ENCODE measurements at places on chromosomes 12 and 14.

DNA sequence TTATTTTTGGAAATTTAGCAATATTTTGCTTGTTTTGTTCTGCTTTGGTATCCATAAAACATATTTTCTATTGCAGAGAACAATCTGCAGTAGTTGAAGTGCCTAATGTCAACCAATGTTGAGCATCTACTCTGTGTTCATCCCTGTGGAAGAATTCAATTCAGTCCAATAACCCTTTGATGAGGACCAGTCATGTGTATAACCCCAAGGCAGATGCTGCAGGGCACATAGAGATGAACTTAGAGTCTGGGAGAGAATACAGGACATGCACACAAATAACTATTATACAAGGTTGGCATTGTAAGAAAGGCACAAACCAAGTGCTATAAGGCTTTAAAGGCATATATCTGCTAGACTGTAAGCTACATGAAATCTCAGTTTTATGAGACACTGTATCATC lies 304.7 kb downstream of the LRIG3 start:
- no peak for DNase-seq

GRCh38 chr12:96828169-96828789 lies 78.8 kb upstream of the NEDD1 start:
- DNase-seq = no peak

- peak; percentile 61 for DNase-seq
Measured at GRCh38 chr12:68611094-68611805, 551 bp downstream of the RAP1B start.

DNA sequence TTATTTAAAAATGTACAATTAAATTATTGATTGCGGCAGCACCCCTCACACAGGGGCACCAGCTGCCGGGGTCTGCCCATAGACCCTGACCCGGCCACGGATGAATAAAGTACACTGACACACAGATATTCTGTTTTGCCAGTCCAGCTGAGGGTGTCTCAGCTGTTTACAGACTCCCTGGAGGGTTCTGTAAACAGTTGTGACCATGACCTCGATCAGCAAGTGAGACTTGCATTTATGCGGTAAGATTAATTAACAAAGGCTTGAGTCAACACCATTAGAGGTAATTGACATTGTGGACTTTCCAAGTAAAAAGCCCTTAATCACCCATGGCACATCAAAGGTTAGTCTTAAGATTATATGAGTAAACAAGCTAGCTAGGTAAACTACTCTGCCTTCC lies 94.3 kb downstream of the FUT8 start:
- no peak for DNase-seq

DNA sequence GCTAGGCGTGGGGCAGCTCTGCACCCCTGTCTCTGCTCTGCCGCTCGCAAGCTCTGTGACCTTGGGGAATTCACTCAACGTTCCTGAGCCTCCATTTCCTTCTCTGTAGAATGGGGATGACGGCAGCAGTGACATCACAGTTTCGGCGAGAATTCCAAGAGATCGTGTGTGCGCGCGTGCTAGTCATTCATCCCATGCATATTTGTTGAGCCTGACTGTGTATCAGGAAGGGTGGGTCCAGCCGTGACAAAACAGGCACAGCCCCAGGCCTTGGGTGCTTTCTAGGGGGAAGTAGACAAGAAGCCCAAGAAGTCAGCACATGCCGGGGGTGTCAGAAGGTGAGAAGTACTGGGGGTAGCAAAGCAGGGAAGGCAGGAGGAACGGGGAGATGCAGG lies 145.6 kb upstream of the NCOR2 start:
- peak; percentile 31 for DNase-seq

DNA sequence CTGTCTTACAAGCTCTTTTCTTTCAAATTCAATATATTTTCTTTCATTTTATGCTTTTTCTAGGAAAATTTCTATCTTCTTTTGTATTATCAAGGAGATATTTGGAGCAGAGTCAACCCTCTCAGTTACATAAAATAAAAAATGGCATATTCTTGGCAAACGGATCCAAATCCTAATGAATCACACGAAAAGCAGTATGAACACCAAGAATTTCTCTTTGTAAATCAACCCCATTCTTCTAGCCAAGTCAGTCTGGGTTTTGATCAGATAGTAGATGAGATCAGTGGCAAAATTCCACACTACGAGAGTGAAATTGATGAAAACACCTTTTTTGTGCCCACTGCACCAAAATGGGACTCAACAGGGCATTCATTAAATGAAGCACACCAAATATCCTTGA lies 20.6 kb downstream of the PIK3C2G start:
- DNase-seq = no peak

GRCh38 chr12:72264548-72265175 lies 7.5 kb upstream of the TRHDE start:
- peak; percentile 35 for DNase-seq

- no peak for DNase-seq
Measured at GRCh38 chr12:105229371-105229770, 6.6 kb downstream of the APPL2 start.

DNA sequence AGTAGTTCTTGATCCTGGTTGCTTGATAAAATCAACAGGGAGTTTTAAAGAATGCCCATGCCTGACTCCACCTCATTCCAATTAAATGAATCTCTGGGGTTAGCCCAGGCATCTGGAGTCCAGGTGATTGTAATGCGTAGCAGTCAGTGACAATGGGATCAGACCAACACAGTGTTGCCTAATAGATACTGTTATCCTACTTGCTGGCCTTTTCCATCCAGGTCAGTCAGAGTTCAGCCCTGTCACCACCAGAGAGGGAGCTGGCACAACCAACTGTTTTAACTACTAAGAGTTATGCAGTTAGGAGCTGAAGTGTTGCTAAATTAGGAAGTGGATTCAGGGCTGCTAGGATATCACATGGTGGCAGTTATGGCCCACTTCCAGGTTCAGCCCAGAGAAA lies 107.1 kb downstream of the GPR135 start:
- peak; percentile 86 for DNase-seq

- DNase-seq = no peak
Measured at GRCh38 chr12:130873825-130874224, 2.0 kb downstream of the RAN start.

DNA sequence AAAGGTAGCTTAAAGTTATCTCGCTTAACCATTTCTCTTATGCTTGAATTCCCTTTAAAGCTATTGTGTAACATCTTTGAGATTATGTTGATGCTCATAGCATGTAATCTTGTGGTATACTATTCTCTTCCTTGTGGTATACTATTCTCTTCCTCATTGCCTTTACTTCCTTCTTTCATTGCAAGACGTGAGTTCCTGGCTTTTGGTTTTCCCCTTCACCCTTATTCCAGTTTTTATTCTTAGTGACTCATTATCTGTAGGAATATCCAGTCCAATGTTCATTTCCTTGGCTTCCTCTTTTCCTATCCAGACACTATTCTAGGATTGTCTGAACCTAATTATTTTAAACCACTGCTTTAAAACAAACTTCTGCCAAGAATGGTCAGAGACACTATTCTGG lies 564.0 kb downstream of the CCER1 start:
- DNase-seq = no peak

- peak; percentile 88 for DNase-seq
Measured at GRCh38 chr12:27193106-27193505, 51.0 kb upstream of the STK38L start.

GRCh38 chr14:102760496-102761193 lies 16.6 kb upstream of the TRAF3 start:
- no peak for DNase-seq

DNA sequence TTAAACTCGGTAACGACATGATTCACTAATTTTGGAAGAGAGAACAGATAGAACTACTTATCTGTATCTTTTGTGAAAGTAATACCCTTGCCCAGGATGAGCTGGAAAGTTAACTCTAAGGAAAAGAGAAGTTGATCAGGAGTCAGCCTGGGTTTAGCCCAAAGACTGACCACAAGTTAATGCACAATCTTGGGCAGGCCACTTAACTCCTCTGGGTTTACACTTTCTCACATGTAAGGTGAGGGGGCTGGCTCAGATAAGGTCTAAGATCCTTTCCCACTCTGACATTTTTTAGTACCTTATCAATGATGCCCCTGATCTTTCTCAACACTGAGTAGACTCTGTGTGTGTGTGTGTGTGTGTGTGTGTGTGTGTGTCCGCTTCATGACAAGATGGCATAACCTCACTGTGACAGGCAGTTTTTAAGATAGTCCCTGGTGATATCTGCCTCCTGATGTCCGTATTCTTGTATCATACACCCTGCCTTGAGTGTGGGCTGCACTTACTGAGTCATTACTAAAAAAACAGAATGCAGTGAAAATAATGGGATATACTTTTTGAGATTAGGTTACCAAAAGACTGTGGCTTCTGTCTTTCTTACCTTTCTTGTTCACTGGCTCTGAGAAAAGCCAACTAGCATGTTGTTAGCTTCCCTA lies 56.2 kb upstream of the CCDC198 start:
- DNase-seq = no peak

GRCh38 chr14:30751646-30752416 lies 122.5 kb upstream of the COCH start:
- DNase-seq = no peak

GRCh38 chr12:112167718-112168525 lies 42.6 kb downstream of the TRAFD1 start:
- no peak for DNase-seq

GRCh38 chr14:49017447-49017846 lies 568.7 kb downstream of the RPS29 start:
- peak; percentile 3 for DNase-seq

DNA sequence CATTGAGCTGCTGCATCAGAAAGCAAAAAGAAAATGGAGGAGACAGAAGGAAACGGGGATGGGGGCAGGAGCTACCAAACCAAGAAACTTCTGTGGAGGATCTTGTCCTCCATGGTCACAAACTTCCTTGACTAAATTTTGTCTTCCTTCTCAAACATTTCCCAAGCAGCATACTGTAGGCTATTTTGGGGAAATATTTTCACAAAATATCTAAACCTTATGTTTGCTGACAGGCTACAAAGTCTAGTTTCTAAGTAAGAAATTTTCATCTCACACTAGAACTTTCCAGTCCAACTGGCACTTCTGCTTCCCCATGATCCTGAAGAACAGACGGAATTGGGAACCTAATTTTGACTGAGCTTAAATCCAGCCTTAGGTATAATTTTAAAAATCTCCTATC lies 552.0 kb downstream of the SNAPC1 start:
- DNase-seq = no peak

Measured in fibroblast of skin of right biceps (primary cell).